ENCODE measurements at places on chromosomes 5 and 9.

DNA sequence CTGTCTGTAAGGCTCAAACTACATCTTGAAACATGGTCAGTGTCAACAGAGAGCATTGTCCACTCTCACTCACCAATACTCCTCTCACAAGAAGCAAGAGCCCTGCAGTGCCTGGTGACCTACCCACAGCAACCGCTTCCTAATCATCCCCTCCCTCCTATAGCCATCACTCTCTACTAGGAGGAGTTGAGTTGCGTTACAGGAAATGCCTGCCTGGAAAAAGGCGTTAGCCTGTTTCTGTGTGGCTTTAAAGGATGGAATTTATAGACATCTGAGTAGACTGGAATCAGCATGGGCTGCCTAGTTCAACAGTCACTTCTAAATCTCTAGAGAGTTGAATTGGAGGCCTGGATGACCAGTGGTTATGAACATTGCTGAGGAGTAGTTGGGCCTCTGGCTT lies 108.3 kb upstream of the FER start:
- no peak for DNase-seq

DNA sequence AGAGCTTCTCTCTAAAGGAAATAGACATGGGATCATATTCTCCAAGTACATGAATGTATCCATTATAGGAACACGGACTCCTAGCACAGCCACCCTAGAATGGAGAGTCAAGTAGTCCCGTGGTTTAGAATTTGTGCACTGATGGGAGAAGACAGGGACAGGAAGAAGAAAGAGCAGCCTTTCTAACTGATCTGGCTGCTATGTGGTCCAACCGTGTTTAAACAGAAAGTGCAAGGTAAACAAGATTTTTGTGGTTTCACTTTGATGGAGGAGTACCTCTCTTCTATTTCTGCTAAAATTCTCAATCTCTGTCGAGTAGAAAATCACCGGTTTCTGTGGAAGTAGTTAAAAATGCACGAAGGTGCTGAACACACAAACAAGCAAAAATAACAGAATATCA lies 171.3 kb downstream of the ST8SIA4 start:
- DNase-seq, result peak; percentile 28

DNA sequence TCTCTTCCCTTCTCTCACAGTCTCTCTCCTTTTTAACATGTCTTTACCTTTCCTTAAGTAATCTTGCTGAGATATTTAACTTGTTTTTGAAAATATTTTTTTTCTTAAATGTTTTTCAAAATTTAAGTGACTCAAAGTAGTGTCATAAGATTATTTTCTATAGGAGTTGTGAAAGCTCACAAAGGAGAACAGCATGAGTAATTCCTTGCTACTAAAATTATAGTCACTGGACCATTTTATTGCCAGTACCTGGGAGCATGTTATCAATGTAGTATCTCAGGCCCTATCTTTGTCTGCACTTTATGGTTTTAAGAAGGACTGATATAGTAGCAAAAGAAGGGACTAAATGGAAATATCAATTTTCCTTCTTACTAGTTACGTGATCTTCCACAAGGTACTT lies 181.9 kb downstream of the TMEM232 start:
- DNase-seq, result no peak

DNA sequence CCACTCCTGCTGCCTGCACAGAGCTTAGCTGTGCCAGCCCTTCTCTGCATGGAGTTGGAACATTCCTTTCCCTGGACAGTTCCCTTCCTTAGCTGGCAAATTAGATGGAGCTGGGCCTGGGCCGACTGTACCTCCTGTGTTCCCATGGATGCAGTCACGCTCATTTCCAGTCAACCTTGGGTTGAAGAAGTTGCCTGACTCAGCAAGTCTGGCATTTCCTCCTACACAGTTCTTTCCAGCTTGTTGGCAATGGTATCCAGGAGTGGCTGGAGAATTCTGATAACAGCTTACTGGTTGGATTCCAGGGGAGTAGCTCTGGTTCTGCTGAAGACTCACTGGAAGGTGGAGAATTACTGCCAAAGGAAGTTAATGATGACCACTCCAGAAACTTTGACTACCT lies 9.2 kb upstream of the TAF1L start:
- no peak for DNase-seq

DNA sequence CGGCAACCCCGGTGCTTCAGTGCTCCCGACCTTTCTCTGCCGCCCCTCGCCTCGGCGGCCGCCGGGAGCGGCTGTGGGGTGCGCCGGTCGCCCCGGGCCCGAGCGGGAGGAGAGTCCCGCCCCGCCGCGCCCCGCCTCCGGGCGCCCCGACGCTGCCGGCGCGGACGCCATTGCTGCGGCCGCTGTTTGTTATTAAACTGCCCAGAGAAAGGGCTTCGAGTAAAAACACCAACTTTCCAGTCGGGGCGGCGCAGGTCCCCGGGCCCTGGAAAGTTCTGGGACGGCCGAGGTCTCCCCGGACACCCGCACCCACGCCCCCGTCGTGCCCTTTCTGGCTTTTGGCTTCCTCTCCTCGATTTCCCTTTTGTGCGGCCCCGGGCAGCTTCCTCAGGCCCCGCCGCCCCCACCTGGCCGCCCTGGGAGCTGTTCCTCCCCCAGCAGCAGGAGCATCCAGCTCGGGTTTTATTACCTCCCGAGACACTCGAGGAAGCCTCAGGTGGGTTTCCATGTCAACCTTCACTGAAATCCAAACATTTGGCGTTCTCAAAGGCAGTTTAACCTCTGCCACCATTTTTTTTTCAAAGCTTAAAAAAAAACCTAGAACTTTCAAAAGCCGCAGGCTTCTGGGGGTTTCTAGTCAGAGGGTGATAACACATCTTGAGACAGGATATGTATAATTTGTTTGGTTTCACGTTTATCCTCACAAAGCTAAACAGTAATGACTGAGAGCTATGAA lies 334.4 kb downstream of the CWC27 start:
- DNase-seq, result peak; percentile 51

DNA sequence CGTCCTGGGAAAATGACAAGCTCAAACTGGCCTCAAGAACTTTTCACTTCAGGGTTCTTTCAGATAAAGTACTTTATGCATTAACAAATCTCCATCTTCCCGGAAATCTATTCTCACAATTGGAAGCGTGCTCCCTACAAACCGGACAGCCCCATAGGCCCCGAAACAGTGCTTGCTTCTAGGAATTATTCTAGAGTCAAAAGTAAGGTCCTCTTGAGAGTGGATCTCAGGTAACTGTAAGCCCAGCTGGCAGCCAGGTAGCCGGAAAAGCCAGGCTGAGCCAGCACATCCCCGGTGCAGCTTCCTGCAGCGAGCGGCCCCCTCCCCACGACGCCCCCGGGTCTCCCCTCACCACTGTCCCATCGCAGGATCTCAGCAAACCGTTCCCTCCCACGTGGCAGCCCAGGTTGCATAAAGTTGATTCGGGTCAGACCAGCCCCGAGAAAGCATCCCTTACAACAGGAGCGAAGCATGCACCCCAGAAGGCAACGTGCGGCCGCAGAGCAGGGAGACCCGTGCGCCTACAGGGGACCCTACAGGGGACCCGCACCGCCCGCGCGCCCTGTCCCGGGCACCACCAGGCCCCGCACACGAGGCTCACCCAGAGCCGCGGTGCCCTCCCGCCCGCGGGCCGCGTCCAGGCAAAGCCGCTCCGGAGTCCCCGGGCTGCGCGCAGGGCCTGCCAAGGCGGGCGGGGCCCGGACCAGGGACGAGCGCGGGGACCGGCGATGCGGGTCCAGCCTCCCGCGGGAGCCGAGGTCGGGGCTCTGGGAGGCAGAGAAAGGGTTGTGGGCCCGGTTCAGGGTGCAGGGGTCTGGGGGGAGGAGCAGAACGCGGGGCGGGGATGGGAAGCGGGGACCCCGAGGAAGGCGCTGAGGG lies 920 bp downstream of the LPCAT1 start:
- peak; percentile 41 for DNase-seq

GRCh38 chr5:90169078-90169477 lies 240.5 kb downstream of the CETN3 start:
- DNase-seq, result no peak

DNA sequence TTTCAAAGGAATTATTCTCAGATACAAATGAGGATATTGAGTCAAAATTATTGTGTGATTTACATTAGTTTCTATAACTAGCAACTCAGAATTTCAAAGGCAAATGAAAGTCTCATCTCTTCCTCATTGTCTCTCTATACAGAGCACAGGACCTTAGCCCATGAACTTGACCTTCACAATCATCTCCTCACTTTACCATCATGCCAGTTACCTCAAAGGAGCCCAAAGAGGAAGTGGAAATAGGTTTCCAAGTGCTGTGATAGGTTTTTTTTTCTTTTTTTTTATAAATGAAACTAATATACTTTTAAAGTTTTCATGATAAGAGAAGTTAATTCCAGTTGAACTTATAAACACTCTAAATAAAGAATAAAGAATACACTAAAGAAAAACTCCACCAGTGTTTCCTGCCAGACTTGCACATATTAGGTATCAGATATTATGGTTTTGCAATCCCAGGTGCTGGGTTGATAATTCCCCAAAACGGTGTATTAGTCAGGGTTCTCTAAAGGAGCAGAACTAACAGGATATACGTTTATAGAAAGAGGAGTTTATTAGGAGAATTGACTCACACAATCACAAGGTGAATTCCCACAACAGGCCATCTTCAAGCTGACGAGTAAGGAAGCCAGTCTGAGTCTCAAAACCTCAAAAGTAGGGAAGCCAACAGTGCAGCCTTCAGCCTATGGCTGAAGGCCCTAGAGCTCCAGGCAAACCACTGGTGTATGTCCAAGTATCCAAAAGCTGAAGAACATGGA lies 50.1 kb upstream of the ADAMTS16 start:
- DNase-seq, result no peak

DNA sequence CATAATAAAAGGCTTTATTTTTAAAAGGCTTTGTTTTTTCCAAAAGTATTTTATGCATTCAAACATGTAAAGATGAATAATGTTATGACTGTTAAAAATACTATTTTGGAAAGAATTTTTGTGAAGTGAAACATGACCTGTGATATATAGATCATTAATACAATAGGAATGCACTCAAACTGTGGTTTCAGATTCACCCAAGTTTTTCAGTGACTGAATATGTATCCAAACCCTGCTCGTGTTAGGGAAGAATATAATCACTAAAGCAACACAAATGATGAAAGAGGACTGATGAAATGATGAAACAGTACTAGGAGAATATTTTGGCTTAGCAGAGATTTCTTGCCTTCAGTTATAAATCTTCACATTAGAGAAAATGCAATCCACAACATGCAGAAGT lies 278.0 kb downstream of the ADAMTS6 start:
- no peak for DNase-seq
